CD4-positive, alpha-beta memory T cell (primary cell): ENCODE measurements at places on chromosomes 1 and 21. TPM values are rescaled to one million over a fixed set of nuclear protein-coding genes. Genes with fewer than 3 reads are reported as not detected.

GRCh38 chr1:210882414-210883221 lies 251.3 kb downstream of the KCNH1 start:
- DNase-seq = no peak

DNA sequence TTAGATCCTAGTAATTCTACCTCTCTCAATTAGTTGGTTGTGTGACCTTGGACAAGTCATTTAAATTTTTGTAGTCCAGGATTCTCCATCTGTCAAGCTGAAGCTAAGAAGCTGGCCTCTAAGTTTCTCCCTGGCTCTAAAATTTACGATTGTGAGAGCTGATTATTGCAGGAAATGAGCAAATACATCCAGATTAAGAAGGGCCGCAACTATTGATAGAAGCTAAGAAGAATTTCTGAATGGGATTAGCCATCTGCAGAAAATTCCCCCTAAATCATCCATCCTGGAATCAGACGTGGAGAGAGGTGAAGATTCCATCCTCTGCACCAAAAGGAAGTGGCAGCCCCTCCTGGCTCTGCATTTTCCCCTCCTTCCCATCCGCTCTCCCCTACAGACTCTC lies 55.0 kb downstream of the HIVEP3 start:
- no peak for DNase-seq

Gene INKA2
- total RNA-seq = 2.2 TPM

DNA sequence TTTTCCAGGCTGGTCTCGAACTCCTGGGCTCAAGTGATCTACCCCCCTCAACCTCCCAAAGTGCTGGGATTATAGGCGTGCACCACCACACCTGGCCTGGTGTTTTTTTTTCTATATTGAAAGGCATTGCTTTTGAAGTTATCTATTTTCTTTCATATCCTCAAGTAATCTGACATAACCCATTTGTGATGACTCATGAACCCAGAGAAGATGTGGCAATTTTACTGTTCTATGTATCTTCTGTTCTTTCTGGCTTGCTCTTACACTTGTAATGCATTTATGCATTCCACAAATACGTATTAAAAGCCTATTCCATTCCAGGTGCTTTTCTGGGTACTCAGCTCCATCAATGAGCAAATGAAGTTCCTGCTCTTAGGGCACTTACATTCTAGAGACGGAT lies 29.9 kb upstream of the ERRFI1 start:
- no peak for DNase-seq
